ENCODE measurements at places on chromosomes 4 and X.
A peak's percentile ranks its signal among the peaks of the same experiment; 100 is the strongest.

- no peak for DNase-seq
These were observed 51.4 kb downstream of the PPP2R2C start for GRCh38 chr4:6420972-6421371.

DNA sequence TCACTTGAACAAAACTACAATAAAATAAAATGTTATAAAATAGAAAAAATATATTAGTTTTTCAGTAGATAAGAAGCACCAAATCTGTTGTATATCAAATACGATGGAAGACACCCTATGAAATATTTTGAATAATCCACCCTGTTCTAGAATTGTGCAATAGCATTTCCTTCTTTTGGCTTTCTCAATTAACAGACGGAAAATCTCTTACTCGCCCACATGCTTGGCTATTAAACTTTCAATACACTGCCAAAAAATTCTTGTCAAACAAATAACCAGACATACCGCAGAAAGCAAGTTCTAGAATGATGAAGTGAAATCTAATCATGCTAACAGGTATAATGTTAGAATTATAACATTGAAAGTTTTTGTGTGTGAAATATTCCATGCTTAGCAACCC lies 671.6 kb upstream of the SLIT2 start:
- no peak for DNase-seq

- no peak for DNase-seq
These were observed 54.7 kb downstream of the ATXN3L start for GRCh38 chrX:13265111-13265510.

GRCh38 chrX:68870357-68870756 lies 41.5 kb downstream of the EFNB1 start:
- no peak for DNase-seq

GRCh38 chr4:76801621-76802235 lies 96.2 kb downstream of the SOWAHB start:
- DNase-seq, result no peak

DNA sequence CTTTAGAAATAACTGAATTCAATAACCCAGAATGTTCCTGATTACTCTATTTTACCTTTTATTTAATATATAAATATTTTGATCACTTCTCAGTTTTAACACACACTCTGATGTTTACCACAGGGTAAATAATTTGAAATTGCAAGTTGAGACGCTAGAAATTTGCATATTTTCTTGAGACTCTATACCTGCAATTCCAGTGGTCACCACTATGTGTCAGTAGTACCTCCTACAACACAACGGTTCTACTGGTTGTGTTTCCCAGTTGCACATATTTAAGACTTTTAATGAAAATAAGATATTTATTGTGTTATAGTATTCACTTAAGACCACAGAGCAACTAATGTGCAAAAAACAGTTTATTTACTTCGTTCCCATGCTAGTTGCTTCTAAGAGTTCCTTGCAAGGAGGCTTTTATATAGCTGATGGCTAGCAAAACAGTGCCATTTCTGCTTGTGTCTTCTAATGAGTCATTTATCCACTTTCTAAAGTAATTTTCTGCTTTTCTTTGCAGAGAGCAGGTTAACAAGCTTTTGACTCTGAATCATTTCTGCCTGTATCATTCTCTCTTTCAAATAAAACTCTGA lies 98.9 kb upstream of the PDLIM3 start:
- no peak for DNase-seq

DNA sequence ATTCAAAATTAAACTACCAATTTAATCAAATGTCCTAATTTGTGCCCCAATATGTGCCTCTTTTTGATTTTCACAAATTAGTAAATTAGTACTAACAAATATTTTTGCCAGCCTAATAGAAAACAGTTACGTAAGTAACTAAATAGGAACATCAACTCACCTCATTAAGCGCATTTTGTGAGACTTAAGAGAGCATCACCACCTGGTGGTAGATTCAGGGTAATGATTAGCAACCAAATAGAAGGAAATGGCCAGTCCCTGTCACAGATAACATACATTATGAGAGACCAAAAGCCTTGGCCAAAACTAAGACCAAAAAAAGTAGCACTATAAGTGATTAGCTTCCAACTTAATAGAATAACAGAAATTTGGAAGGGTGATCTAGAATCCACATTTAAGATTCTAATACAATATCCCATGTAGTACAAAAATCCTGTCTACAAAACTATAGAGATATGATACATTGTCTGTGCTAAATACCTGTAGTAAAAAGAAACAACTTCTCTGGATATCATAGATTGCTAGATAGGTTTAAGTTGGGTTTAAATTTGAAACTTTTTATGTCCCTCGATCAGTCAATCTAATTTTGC lies 46.7 kb downstream of the C4orf46 start:
- DNase-seq, result no peak

- DNase-seq, result no peak
These were observed 1403.5 kb upstream of the PABPC4L start for GRCh38 chr4:135605076-135605475.

- no peak for DNase-seq
These were observed 13.3 kb upstream of the TADA2B start for GRCh38 chr4:7029921-7030320.

- DNase-seq, result no peak
These were observed 12.0 kb upstream of the UNC5C start for GRCh38 chr4:95560774-95561173.

DNA sequence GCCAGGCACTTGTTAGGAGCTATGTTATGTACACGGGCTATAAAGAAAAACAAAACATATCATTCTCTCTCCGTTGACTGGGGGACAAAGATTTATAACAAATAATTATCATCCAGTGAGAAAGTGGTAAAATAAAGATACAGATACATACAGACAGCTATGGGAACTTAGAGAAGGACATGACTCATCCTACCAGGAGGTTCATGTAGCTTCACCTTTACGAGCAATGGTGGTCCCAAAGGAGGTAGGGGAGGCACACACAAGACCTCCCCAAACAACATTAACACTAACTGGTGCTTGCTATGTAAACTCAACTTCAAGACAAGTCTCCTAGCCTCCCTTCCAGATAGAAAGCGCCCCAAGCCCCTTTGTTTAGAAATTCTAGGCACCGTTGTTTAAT lies 8.9 kb downstream of the AMBN start:
- DNase-seq, result no peak

- no peak for DNase-seq
These were observed 146.8 kb downstream of the DCTD start for GRCh38 chr4:182770259-182770995.

DNA sequence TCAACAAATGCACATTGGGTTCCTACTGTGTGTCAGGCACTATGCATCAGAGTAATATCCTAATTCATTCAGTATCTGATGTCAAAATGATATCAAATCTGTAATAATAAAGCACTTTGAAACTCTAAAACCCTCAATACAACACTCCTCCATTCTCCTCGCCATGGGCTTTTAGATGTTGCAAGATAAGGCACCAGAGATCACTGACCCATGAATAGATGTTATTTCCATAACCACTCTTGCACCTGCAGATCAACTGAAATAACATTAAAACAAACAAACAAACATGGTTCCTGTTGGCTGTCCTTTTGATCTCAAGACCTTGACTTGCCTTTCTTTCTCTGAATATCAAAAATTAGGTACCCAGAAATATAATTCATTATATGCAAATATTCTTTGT lies 100.2 kb downstream of the MAB21L2 start:
- DNase-seq, result no peak

DNA sequence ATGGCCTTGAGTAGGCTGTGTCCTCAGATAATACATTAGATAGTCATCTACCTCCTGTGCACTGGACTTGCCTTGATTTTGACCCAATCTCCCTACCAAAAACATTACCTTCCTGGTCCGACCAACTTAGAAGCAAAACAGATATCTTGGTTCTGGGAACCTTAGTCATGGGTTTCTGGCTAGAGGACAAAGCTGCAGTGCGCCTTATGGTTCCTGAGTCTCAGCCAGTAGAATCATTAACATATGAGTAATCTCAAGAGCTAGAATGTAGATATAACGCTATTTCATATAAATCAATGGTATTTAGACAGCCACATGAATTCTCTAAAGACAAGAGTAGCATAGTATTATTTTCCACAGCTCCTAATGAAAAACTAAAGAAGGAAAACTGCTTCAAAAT lies 83.1 kb downstream of the GRIA3 start:
- no peak for DNase-seq

DNA sequence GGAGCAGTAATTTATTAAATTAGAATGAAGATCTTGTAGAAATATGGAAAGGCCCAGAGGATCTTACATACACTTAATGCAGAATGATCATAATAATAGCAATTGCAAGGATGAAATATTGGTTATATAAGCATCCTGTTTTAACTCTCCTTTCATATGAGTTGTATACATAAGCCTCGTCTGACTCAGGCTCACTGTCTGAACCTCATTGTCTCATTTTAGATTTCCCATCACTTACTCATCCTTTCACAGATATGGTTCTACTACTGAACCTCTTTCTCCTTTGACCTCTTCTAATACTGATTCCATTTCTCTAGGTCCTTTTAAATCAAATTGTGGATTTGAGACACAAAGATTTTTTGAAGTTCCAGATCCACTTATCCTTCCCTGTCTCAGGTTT lies 277.3 kb upstream of the TRPC5 start:
- DNase-seq, result no peak

DNA sequence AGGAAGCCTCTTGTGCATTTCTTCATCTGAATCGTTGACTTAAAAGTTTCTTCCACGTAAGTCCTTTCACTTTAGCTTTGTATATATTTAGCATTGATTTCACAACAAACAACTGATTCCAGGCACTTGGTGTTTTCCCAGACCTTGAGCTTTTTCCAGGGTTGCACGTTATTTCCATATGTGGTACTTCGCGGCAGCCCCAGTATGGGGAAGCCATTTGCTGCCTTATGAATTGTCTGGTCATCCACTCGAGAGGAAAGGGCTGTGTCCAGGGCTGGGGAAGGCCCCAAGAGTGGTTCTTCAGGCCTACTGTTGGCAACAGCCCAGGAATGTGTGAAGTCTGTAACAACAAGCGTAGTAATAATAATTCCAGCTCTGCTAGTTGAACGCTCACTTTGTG lies 2.8 kb upstream of the TLR8 start:
- DNase-seq, result no peak

DNA sequence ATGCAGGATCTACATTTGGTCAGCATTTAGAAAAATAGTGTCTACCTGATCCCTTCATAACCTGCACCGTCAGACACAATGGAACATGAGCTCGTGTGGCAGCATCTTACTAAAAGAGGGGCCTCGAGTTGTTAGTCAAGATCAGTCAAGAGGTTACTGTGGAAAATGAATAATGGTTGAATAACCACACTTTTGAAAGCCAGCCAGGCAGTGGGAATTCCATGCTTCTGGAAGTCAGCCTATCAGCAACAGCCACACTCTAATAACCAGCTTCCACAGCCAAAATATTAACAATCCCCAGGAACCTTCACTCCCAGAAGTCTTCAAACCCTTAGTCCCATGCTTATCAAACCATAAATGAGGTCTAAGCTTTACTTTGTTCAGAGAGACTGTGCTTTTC lies 234.3 kb downstream of the HS3ST1 start:
- no peak for DNase-seq

DNA sequence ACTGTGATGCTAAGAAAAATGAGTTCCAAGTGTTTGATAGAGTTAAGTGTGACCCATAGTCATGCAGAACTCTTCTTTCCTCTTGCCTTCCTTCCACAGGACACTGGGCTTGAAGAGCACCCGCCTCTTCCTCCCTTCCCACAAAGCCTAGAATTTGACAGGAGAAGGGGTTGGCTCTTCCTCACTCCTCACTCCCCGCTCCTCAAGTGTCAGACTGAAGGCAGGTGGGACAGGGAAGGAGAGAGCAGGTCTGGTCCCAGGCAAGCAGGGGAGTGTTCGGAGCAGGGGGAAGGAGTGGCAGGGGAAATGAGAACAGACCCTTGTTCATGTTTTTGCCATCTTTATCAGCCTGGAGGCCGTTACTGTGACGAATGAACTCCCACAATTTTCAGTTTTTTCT lies 10.7 kb downstream of the MAGED2 start:
- DNase-seq, result no peak

GRCh38 chr4:37763831-37764230 lies 62.7 kb upstream of the PGM2 start:
- DNase-seq, result no peak

DNA sequence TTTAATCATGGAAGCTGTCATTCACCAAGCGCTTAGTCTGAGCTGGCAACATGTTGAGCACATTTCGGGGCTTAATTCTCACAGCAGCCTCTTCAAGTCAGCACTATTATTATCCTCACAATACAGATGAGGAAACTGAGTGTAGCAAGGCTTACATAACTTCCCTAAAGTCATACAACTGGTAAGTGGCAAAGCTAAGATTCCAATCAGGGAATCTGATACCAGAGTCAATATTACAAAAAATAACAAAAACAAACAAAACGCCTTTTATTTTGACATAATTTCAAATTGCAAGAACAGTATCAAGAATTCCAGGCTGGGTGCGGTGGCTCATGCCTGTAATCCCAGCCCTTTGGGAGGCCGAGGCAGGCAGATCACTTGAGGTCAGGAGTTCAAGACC lies 120.4 kb upstream of the DUSP21 start:
- no peak for DNase-seq

- DNase-seq, result no peak
These were observed 262.5 kb downstream of the FBXW7 start for GRCh38 chr4:152273343-152273742.

DNA sequence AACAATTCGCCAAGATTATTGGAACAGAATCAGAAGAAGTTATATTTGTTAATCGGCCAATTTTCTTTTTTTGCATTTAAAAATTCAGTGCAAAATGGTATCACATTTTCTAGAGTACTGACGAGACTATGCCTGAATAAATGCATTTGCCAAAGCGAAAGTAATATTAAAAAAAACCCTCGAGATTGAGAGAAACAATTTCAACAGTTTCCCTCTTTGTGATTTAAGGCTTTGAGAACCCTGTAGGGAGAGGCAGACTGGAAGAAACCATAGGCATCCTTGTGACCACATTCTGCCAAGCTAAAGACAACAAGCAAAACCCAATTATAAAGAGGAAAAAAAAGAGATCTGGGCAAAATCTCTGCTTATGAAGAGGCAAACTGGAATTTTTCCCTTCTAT lies 218.1 kb upstream of the GK2 start:
- no peak for DNase-seq

DNA sequence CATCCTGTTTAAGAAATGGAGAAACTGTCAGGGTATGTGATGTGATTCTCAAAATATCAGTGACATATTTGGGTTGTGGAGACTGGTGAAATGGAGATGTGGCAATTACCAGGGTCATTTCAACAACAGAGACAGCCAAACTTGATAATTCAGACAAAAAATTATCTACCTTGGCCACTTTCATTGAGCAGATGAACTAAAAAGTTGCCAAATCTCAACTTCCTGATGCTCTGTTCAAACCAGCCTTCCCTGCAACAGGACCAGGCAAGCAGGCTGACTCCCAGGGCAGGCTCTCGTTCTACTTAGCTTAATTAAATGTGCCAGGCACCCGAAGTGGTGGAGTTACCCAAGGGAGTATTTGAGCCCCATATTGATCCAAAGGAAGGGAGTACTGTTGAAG lies 199.6 kb downstream of the AFF2 start:
- DNase-seq, result no peak

- DNase-seq, result peak; percentile 21
These were observed 160.2 kb downstream of the NHS start for GRCh38 chrX:17535229-17535628.

Data from hepatic stellate cell (primary cell).